Activated CD8-positive, alpha-beta memory T cell treated with anti-CD3 and anti-CD28 coated beads for 4 hours (primary cell): ENCODE measurements at places on chromosomes 1 and 21.

GRCh38 chr1:176379626-176380339 lies 83.2 kb upstream of the PAPPA2 start:
- DNase-seq: no peak

DNA sequence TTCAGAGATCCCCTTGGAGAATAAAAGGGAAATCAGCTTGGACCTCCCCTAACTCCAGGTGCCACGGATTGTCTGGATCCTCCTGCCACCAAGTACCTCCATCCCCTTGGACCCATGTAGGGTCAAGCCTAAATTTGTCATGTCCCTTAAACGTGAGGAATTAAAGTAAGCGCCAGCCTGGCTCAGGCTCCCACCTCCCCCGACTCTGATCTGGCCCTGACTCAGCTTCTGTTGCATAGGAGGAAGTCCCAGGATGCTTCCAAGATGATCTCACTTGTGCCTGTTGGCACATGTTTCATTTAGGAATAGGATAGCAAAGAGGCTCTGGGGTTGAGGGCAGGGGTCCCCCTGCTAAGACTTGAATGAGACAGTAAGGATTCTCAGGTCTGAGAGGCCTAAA lies 231.9 kb upstream of the JUN start:
- no peak for DNase-seq

DNA sequence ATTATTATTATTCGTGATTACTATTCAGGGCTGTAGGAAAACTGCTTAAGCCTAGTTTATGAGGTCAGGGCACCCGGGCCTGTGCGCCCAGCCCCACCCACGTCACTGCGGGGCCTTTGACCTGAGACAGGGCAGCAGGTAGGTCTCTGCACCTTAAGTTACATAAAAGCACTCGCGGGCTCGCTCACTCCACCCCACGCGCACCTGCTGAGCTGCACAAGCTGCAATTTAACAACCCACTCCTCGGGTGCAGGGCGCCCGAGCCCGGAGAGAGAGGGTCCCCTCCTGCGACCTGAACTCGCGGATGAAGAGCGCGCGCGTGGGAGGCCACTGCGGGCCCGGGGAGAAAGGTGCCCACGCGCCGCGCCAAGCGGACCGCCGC lies 477 bp downstream of the ICMT start:
- DNase-seq: no peak

DNA sequence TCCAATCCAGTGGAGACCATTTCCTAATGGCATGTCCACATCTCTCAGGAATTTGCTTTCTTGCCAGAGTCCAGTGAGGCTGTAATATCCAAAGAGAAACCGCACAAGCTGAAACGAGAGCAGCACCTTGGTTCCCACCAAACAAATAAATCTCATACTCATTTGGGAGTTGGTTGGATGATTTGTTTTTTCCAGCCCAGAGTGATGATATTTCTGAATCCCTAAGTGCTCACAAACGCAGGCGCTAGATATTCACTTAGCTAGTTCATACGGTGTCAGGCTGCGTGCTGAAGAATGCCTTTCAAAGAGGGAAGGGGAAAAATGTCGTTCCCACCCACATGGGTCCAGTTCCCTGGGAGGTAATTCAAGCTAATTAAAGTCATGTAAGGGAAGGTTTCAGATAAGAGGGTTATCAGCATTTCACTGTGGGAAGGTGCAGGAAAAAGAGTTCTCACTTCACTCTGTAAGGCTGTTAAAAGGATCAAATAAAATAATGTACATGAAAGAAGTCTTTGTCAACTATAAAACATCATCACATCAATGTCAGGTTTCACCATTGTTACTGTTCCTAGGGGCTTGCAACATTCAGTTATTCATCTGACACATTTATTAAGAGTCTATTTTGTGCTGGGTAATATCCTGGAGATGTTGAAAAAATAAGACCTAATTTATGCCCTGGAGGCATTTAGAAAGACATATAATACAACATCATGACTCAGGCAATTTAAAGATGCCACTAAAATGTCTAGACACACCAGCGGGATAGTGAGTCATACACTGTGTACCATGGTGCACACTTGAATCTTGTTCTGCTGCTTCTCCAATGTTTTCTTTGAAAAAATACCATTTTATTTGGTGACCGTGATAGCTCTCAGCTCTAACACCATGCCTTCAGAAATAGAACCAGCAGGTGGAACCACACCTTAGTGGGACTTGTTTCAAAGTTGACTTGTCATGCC lies 19.3 kb downstream of the DPT start:
- DNase-seq: no peak

DNA sequence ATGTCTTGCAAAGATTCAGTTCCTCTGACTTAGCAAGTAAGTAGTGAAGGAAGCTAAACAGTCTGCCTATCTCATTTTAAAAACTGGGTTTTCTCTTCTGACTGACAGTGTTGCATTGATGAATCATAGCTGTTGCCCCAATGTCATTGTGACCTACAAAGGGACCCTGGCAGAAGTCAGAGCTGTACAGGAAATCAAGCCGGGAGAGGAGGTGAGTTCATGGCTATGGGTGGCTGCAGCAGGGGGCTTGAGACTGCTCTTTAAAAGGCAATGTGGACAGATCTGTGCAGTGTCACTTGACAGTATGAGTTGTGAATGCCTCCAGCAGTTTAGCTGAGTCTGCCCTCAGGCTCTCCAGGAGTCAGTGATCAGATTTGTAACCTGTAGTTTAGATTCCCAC lies 46.6 kb downstream of the SMYD2 start:
- no peak for DNase-seq

- no peak for DNase-seq
These were observed 574 bp downstream of the ITPKB start for GRCh38 chr1:226738421-226738994.

GRCh38 chr1:56355422-56355821 lies 223.9 kb downstream of the PLPP3 start:
- DNase-seq: no peak

- DNase-seq: no peak
These were observed 211.1 kb downstream of the CAMTA1 start for GRCh38 chr1:6996371-6996770.

- no peak for DNase-seq
These were observed 217.0 kb downstream of the S1PR1 start for GRCh38 chr1:101453844-101454243.

DNA sequence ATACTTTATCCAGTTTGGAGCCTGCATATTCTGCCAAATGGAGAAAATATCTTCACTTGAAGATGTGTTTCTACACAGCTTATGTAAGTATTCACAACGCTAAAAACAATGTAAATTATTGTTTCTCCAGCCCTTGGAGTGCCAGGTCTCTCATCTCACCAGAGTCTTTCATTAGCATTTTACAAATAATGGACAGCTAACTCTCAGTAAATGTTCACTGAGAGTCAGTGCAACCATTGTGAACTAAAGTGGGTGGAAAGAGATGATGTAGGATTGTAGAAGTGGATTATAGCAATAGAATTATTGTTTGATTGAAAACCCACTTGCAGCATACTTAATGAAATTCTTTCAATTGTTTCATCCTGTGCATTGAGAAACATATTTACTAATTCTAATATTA lies 8.3 kb upstream of the FAM177B start:
- no peak for DNase-seq

DNA sequence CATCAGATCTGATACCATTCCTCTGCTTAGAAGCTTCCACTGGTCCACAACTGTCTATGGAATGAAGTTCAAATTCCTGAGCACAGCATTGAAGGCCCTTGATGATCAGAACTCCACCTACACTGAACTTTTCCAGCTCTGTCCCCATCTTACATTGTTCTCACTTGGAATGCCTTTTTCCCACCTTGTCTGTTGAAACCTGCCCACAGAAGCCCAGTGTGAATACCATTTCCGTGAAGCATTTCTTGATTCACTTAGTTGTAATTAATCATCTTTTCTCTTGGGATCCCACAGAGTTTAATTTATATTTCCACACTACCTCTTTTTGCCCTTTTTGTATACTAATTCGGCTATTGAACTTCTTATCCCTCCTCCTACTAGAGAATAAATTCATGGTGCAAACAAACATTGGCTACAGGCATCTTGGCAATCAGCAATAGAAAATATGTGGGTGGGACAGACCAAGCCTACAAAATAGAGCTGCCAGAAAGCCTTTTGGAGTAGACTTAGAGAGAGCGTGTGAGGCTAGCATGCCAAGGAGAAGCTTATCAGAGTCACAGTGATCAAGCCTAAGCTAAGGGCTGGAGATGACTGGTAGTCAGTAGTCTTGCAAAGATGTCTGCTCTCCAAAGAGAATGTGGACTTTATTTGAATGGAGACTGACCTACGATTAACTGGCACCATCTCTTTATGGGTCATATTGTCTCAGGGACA lies 26.1 kb downstream of the NHLH2 start:
- DNase-seq: no peak

DNA sequence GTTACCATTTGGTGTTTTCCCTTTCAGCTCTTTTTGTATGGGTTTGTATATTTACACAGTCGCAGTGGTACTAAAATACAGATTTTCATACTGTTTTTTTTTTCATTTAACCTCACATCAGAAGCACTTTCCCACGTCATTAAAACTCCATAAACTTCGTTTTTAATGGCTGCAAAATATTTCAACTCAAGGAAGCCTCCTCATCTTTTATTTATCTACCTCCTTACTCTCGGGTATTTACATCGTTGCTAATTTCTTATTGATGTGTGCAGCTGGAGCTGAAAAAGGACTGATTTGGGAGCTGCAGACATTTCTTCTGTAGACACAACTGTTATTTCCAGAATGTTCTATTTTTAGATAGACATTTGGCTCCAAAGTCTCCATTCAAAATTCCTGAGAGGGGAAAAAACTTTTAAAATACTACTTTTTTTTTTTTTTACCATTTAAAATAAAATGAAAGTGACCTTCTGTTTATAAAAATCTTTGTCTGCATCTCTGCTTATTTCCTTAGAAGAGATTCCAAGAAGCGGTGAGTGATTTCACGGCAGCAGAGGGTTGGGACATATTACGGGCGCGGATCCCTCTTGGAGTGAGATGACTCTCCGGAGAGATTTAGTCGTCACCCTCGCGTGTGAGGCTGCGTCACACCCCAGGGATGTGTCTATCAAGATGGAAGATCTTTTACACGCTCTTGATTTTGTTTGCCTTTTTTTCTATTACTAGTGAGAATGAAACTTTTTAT lies 10.1 kb downstream of the RUNX3 start:
- no peak for DNase-seq

DNA sequence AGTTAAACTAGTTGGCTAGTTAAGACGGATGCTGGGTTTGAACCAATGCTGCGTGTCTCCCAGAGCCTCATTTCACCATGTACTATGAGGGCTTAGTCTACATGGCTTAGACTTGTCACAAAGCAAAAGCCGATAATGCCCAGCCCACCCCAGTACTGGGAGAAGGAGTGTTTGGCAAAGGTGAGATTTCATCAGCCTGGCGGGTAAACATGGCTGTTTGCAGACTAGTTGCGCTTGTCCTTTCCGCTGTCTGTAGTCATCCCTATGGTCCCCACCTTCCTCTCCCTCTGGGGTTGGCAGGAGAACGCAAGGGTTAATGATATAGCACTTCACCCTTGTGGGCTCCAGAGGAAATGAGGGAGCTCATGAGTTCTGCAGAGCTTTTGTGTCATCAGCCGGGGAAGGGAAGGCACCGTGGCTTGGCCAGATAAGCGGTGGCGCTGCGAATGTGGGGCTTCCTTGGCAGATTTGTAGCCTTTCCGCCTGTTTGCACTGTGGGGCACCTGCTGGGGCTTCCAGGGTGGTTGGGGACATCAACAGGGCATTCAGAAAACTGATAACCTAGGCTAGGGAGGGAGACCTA lies 29.2 kb downstream of the SOX13 start:
- DNase-seq: no peak
